ENCODE measurements at places on chromosomes 4 and X.

DNA sequence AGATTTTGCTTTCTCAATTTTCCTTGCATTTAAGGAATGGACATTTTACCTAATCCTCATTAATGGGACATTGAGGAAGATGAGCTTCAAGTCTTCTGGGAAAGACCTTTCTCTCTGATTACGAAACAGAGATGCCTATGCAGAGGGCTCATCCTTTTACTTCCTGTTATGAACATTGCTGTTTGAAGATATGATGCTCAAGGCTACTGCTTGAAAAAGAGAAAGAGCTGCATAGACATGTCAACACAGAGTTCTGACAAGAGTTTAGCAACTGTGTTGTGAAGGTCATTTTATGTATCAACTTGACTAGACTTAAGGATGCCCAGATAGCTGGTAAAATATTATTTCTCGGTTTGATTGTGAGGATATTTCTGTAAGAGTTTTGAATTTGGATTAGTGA lies 13.8 kb upstream of the GNPDA2 start:
- DNase-seq = no peak

DNA sequence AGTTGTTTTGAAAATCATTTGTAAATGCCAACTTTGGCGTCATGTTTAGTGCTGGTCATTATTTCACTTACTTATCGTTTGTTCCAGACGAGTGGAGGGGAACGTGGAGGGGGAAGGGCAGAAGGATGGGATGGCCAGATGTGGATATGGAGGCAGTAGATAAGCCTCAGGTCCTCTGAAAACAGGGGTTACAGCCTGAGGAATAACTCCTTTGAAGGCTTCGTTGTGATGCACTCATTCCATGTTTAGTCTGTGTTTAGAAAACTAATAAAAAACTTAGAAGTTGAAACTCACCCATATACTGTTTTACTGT lies 1.1 kb downstream of the MOB1B start:
- DNase-seq = no peak

- no peak for DNase-seq
These were observed 51.5 kb downstream of the SLC2A9 start for GRCh38 chr4:9969526-9970398.

DNA sequence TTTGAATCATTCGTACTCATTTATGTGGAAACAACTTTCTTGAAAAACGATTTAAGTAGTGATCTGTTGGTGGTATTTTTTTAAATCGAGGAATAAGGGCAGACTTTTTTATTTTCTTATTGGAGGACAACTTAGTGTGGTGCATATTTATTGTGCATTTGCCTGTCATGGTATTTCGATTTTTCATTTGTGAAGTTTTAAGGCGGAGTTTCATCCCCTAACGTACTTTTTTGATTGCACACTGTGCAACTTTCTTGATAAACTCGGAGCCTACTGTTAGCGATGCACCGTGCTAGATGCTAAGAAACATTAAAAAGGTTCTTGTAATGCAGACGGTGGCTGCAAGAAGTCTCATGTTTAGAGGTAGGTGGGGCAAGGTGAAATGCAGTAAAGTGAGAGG lies 1.4 kb downstream of the ZFX start:
- no peak for DNase-seq

Data from esophagus squamous epithelium (tissue), 5 donors.